ENCODE measurements at places on chromosomes 6 and 20. TPM values are rescaled to one million over a fixed set of nuclear protein-coding genes. Genes with fewer than 3 reads are reported as not detected.

The PAK5 gene
- not detected for total RNA-seq

The FAM184A gene
- 0.47 TPM for total RNA-seq

The GLP1R gene
- total RNA-seq, result not detected

The PGC gene
- total RNA-seq, result not detected

The PTPRT gene
- total RNA-seq, result not detected

The COL21A1 gene
- 0.47 TPM for total RNA-seq

The SPTLC3 gene
- 0.59 TPM for total RNA-seq

The LY6G5B gene
- total RNA-seq, result 1.7 TPM

DNA sequence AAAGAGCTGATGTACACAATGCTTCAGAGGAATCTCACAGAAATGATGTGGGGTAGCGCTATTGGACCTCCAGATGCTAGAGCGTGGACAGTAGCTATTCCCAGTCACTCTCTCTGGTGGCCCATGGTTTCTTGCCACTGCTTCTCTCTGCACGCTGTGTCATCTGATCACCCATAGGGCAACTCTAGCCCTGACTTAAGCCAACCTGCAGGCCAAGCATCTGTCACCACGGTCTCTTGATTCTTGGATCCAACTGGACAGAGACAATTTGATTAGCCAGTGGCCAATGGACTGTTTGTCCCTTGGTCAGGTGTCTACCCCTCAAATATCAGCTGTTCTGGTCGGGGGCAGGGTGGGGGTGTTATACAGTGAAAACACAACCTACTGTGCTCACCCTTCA lies 42.4 kb upstream of the TRAF3IP2 start:
- peak; percentile 66 for DNase-seq

- DNase-seq, result no peak
These were observed 53.5 kb downstream of the COL21A1 start for GRCh38 chr6:56193846-56194245.

DNA sequence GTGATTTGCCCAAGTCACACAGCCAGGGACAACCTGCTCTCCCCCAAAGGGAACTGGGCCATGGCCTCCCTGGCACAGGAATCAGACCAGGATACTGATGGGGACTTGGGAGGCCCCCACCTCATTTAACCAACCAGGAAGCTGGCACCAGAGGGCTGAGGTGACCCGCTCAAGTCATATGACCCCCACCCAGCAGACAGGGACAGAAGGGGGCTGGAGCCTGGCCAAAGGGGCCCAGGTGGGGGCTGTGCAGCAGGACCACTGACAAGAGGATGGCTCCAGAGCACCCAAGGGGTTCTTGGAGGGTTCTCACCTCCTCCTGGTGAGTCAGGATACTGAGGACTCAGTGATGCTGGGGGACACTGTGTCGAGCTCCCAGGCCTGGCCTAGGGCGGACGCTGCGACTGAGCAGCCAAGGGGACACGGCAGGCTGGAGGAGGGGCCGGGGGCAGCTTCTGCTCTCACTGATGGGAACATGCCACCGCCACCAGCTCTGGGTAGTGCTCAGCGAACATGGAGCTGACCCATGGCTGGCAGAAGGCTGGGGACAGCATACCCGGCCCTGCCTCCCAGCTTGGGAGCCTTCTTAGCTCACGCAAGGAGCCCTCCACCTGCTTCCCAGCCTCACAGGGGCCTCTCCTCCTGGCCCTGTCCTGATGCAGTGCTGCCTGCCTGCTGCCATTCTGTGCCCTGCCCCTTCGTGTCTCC lies 1.2 kb downstream of the CST7 start:
- no peak for DNase-seq

- DNase-seq, result no peak
These were observed 6.7 kb downstream of the PCK1 start for GRCh38 chr20:57567471-57568079.

DNA sequence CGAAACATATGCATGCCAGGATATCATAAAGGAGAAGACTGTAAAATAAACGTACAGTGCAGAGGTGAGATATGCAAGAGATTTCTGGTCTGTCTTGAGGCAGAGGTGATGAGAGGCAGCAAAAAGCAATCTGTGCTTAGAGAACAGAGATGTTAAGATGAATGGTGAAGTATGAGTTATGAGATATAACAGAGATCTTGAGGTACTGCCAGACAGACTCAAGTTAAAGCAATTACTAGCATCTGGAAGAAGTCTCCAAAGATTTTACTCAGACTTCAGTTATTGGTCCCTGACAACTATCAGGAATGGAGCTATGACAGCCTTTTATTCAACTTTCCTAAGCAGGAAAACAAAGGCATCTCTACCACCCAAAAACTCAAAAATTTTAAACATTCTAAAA lies 122.8 kb upstream of the DST start:
- DNase-seq, result no peak

GRCh38 chr20:50309764-50310672 lies 119.4 kb downstream of the CEBPB start:
- DNase-seq, result no peak

- DNase-seq, result no peak
These were observed 64.2 kb downstream of the SGK1 start for GRCh38 chr6:134253681-134254080.

DNA sequence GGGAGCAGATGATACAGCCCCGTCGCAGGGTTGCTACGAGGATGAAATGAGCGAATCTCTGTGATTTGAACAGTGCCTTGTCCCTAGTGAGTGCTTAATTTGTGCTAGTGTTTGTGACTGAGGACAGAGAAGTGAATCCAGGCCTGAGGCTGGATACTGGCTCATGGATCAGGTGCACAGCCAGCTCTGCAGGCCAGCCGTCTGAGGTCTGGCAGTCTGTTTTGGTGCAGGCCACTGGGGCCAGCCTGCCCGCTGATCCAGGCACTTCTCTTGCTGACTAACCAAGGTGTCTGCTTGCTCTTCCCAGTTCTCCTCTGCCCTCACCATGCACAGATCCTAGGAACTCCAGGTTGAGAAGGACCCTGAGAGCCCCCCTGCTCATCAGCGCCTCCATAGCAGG lies 181.0 kb downstream of the LRFN2 start:
- DNase-seq, result no peak

DNA sequence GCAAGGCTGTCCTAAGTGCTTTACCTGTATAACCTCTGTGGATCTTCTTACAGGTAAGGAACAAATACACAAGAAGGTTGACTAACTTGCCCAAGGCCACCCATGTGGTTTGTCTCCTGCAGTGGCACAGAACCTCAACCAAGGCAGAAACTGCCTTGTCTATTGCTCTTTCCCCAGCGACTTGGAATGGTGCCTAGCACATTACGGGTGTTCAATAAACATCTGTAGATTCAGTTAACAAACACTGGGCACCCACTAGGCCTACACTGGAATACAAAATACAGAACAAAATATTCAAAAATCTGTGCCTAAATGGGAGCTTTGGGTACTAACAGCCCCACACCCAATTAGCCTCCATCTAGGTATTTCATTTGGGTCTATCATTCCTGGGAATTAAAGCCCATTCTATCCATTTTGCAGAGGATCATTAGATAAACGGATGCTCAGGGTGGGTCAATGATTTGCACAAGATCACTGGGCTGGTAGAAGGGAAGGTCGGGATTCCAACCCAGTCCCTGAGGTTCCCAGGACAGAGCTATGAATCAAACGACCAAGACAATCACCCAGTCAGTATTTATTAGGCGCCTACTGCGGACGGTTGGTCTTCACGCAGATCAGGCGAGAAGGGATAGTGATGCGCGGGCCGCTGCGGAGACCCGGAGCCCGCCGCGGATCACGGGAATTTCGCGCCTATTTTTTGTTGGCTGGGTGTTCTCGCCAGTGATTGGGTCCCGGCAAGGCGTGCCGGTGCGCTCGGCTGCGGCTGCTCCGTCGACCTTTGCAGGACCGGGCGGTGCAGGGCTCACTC lies at the start of gene STK35:
TSS of gene STK35 (plus strand) at position 771 of the 808 bp plus-strand sequence. CDS start 55 bp downstream, outside the sequence.
- no peak for DNase-seq

GRCh38 chr6:16146527-16146955 lies 17.7 kb downstream of the MYLIP start:
- no peak for DNase-seq

DNA sequence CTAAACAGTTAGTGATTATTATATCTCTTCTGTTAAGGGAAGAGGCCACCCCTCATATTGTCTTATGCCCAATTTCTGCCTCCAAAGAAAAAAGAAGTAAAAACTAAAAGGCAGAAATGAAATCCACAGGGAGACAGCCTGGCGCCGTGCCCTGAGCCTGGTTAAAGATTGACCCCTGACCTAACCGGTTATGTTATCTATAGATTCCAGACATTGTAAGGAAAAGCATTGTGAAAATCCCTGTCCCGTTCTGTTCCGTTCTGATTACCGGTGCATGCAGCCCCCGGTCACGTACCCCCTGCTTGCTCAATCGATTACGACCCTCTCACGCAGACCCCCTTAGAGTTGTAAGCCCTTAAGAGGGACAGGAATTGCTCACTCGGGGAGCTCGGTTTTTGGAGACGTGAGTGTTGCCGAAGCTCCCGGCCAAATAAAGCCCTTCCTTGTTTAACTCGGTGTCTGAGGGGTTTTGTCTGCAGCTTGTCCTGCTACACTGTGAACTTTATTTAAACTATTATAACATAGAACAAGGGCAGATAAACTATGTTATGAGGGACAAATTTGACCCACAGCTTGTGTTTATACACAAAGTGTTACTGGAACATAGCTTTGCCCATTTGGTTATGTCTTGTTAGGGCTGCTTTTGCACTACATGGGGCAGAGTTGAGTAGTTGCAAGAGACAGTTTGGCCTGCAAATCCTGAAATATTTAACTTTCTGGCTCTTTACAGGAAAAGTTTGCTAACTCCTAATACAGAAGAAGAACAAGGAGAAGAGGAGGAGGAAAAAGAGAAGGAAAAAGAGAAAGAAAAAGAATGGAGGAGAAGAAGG lies 49.6 kb downstream of the CD24 start:
- DNase-seq, result no peak

DNA sequence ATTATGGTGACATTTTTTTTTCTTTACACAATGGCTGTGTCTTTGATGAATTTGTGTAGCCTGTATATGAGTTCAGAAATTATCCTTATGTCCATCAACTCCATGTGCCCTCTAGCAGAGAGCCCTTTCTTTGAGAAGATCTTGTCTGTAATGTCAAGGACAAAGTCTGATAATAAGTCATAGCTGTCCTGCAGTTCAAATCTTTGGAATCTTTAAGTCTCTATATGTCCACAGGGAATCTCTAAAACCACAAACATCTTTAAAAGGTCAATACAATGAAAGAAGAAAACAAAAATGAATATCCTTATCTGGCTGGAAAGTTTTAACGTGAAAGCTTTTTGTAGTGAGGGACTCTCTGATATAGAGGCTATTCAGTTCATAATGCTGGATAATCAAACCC lies 16.9 kb upstream of the TMEM14A start:
- no peak for DNase-seq

- DNase-seq, result no peak
These were observed 193.1 kb upstream of the SIM1 start for GRCh38 chr6:100657678-100658330.

- no peak for DNase-seq
These were observed 101.2 kb downstream of the MKKS start for GRCh38 chr20:10332656-10333415.

GRCh38 chr6:56220078-56220477 lies 27.3 kb downstream of the COL21A1 start:
- DNase-seq, result no peak

GRCh38 chr6:125951323-125951722 lies 5.2 kb upstream of the HINT3 start:
- no peak for DNase-seq

DNA sequence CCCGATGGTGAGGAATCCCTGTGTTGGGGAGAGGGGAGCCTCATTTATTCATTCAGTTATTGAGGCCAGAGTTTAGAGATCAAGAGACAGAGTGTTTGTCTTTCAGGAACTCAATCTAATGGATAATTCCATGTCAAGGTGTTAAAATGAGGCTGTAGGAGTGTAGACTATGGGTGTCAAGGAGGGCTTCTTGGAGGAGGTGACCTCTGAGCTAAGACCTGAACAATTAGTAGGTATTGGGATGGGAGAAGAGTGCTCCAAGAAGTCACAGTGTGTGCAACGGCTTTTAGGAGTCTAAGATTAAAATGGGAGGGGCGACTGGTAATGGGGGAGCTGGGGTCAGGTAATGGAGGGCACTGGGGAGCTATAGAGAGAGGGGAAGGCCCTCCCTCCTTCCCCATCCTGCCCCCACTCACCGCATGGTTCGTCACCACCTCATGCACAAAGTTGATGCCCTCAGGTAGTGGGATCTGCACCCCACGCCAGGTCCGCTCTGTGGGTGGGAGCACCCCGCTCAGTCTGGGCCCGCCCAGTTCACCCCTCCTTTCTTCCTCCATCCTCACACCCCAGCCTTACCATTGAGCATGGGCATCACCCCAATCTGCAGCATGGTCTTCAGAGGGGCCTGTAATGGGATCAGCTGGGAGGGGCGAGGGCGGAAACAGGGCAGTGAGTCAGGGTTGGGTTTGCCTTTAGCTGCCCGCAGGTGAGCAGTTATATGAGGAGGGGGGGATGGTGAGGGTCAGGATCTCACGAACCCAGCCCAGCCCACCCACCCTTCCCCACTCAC lies 8.1 kb downstream of the CTSA start:
- DNase-seq, result no peak

DNA sequence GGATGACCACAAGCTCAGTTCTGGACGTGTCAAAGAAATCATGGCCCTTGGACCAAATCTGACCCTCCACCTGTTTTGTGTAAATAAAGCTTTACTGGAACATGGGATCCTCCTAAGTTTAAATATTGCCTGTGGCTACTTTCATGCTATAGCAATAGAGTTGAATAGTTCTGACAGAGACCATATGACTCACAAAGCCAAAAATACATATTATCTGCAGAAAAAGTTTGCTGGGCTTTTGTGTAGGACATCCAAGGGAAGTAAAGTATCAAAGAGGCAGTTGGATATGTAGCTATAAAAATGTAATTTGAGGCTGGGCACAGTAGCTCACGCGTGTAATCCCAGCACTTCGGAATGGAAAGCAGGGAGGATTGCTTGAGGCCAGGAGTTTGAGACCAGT lies 78.9 kb downstream of the TOX2 start:
- no peak for DNase-seq

DNA sequence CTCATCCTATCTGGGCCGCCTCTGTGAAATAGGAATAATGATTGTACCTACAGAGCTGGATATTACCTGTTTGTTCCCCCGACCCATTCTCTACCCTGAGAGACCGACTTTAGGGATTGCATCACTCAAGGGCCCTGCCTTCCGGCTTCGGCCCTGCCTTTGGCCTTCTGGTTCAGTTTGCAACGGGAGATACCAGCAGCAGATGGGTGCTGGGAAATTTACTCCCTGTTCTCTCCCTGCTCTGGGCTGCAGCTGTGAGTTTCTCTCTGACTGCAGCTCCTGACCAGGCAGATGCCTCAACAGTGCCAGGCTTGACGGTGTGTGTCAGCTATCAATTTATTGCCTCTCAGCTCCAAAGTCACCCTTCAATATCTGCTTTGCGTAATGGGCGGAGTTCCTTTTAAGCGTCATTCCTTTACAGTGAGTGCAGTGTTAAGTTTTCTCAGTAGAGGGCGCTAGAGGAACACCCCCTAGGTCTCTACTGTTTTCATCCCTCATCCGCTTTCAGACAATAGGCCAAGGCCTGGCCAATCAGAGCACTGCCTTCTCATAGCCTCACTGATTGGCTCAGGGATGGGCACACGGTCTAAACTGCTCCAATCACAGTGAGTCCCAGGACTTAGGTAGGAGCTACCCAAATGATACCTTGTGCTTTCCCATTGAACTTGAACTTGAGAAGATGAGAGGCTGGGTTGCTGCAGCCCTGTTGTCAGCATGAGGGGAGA lies 30.0 kb downstream of the KCNG1 start:
- no peak for DNase-seq

- no peak for DNase-seq
These were observed 132.1 kb upstream of the ARID1B start for GRCh38 chr6:156645097-156645496.

GRCh38 chr6:15400572-15401004 lies 154.7 kb downstream of the JARID2 start:
- peak; percentile 65 for DNase-seq
